ENCODE measurements at places on chromosomes 7 and 10.

DNA sequence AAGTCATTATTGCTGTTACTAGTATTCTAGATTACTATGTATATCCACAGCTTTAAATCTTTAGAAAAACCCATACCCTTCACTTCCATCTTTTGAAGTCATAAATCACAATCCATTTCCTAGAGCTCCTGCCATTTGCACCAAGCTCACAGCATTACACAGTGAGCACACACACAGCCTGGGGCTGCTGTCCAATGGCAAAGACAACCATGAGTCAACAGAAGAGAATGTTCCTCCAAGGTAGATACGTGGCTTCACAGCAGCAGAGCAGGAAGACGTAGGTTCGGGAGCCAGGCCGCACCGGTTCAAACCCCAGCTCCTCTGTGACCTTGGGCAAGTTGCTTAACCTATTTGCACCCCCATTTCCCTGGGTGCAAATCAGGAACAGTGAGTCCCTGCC lies 234.6 kb downstream of the DIP2C start:
- peak; percentile 11 for DNase-seq

GRCh38 chr7:134845461-134845860 lies 66.0 kb downstream of the CALD1 start:
- no peak for DNase-seq

DNA sequence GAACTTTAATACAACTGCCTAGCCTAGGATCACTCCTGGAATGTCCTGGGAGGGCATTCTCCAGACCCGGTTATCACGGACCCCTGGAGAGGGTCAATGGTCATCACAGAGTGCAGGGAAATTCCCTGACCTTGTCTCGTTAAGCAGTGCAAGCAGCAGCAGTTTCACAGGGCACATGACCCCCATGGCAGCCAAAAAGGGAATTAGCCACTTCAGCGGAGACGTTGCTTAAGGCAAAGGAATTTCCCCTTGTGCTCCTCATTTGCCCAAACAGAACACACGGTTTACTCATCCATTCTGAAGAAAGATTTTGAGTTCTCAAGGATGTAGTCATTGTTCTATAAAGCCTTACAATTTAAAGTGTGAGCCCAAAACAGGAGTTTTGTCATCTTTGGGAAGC lies 260.3 kb downstream of the SNX13 start:
- DNase-seq = no peak

GRCh38 chr10:3348564-3348963 lies 176.0 kb upstream of the PITRM1 start:
- no peak for DNase-seq

GRCh38 chr10:133525444-133525843 lies 1.7 kb upstream of the CYP2E1 start:
- DNase-seq = no peak

- no peak for DNase-seq
Measured at GRCh38 chr7:108236681-108237415, 106.7 kb upstream of the LAMB4 start.

GRCh38 chr10:5283305-5284158 lies 81.2 kb upstream of the UCN3 start:
- DNase-seq = peak; percentile 77

DNA sequence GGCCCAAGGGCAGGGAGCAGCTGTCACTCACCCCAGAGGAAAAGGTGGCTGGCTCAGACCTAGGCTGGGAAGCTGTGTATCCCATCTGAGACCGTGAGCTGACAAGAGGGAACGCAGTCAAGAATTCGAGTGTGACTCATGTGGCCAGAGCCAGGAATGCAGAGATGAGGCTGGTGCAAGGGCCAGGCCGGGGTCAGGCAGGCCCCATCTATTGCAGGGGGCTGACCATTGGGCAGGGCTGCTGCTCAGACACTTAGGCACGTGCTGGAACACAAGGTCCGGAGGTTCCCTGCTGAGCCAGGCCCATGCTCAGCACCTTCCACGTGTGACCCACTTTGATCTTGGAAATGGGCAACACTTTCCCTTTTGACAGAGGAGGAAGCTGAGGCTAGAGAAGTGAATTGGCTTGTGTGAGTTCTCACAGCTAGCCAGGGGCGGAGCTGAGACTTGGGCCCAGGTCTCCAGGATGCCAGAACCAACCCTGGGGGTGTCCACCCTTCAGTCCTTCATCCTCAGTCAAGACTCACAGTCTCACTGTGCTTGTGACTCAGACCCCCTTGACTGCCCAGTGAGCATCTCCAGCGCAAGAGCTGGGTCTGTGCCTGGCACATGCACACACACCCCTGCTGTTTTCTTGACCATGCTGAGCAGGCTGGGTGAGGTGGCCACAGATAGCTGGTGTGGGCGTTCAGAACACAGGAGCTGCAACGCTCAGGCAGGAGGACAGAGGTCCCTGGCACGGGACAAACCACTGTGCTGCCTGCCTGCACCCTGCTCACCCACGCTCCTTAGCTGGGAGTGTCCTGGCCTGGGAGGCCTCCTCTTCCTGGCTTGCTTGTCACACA lies 47.6 kb upstream of the PPIF start:
- no peak for DNase-seq

- DNase-seq = no peak
Measured at GRCh38 chr7:148287538-148287937, 303.0 kb upstream of the C7orf33 start.

- no peak for DNase-seq
Measured at GRCh38 chr10:29671228-29671780, 36.5 kb upstream of the SVIL start.

DNA sequence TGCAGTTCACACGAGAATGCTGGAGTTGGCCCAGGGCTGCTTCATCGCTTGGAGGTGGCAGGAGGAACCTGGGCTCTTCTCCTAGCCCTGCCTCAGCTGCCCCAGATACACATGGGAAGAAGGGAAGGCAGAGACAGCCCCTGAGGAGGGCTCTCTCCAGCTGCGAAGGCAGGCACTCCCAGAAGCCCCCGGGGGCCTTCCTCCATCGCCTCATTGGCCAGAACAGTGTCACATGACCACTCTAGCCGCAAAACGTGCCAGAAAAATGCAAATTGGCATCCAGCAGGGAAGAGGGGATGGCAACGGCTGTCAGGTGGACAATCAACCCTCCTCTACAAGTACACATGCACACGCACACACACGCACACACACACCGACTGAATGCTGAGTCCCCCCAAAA lies 217.8 kb upstream of the FRMD4A start:
- DNase-seq = no peak

DNA sequence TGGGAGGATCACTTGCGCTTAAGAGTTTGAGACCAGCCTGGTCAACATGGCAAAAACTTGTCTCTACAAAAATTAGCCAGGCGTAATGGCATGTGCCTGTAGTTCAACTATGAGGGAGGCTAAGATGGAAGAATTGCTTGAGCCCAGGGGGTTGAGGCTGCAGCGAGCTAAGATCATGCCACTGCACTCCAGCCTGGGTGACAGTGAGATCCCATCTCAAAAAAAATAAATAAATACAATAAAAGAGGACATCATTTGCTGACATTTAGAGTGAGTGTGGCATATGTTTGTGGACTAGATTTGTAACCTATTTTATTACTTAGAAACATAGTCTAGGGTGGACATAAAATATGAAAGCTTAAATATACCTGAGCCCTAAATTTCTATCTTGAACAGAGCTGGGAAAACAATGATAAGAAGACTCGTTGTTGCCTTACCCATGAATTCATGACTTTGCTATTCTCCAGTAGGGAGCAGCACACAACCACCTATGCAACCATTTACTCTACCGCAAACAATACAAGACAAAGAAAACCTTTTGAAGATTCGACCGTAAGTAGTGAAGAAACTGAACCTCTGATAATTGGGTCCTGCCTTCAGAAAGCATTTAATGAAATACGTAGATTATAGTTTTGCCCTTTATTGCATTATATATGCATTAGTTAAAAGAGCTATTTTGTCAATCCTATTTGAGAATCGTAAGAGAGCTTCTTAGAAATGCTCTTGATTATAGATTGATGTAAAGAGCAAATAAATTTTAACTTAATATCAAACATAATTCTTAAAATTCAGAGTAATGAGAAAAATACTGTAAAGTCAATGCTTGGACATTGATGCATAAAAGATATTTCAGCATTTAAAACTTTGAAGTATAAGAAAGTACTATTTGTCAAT lies 83.5 kb downstream of the GNAT3 start:
- no peak for DNase-seq

- DNase-seq = no peak
Measured at GRCh38 chr7:124085179-124085578, 52.3 kb upstream of the TMEM229A start.

DNA sequence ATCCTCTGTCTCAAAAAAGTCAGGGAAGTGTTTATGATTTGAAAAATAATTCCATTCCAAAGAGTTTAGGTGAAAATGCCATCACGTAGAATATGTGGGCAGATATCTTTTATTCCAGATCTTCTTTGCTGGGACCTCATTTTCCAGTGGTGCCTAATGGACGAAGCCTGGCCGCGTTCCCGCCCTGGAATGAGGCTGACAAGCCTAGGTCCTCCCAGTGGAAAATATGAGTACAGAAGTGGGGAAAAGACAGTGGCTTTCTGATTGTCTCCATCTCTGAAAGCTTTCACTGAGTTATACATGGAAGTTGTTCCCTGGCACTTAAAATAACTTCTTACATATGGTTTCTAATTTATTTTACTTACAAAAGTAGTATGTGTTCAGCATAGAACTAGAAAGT lies 139.4 kb downstream of the TACC2 start:
- DNase-seq = no peak

GRCh38 chr7:95440394-95441038 lies 5.7 kb upstream of the PON2 start:
- no peak for DNase-seq

GRCh38 chr10:33257439-33258080 lies 76.9 kb downstream of the NRP1 start:
- DNase-seq = no peak

- no peak for DNase-seq
Measured at GRCh38 chr7:117218700-117219099, 104.2 kb downstream of the WNT2 start.

DNA sequence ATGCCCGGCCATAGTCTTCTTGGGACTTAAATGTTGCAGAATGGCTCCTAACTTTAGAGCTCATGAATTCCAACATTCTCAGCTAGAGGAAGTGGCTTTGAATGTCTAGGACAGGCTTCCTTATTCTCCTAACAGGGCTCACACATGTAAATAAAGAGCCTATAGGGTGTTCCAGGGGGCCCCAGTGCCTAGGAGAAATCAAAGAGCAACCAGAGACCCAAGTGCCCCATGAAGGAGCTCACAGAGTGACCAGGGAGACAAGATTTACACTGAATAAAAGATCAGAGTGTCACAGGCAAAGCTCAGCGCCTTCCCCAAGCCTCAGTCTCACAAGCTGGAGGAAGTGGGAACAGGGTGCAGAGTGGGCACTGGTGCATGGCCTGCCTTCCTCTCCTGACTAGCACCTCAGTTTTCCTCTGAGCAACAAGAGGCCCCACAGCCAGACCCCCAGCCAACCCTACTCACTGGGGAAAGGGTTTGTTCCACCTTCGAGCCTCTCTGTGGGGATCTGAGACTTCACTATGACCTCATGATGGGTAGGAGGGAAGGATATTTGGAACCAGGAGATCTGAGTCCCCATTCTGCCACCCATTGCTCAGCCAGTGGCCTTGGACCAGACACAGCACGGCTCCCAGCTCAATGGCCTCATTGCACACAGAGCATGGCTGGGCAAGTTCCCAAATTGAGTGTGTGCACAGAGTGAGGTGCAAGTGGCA lies 16.0 kb downstream of the TMEM273 start:
- no peak for DNase-seq

DNA sequence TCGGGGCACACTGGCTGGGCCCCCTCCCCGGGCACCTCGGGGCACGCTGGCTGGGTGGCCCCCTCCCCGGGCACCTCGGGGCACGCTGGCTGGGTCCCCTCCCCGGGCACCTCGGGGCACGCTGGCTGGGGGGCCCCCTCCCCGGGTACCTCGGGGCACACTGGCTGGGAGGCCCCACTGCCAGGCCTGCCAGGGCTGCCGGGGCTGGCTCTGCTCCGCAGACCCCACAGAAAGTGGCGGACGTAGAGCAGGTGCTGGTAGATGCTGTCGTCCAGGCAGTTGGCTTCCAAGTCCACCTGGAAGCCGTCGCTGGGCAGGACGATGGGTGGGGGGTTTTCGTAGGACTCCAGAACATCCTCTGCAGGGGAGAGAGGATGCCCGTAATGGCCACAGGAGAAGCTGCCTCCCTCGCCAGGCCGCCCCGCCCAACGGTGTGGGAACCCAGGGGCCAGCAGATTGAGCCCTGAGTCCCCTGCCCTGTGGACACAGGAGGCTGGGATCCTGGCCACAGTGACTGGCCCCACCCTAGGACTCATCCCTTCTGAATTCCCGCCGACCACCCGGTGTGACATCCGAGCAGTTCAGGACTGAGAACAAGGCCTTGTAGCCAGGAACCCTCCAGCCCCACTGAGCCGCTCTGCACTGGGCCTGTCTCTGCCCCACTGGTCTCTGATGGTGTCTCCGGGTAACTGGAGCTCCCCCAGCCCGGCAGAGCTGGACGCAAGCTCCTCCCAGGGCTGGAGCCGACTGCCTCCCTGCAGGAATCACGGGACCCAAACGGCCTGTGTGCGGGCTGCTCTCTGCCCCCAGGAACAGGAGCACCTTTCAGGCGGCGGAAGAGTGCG lies 28.2 kb downstream of the AP5Z1 start:
- DNase-seq = no peak

DNA sequence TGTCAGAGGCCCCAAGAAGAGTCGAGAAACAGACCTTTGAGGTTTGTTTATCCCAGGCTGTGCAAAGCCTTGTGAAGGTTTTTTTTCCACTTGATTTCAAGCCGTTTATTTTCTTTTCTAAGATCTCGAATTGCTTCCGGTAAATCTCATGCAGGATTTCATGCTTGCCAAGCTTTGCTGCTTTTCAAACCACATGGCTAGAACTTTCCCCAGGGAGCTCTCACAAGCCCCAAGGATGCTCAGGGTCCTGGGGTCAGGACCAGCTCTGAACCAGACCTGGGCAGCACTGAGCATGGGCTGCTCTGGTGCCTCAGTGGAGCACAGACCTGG lies 48.0 kb upstream of the AQP1 start:
- DNase-seq = no peak

DNA sequence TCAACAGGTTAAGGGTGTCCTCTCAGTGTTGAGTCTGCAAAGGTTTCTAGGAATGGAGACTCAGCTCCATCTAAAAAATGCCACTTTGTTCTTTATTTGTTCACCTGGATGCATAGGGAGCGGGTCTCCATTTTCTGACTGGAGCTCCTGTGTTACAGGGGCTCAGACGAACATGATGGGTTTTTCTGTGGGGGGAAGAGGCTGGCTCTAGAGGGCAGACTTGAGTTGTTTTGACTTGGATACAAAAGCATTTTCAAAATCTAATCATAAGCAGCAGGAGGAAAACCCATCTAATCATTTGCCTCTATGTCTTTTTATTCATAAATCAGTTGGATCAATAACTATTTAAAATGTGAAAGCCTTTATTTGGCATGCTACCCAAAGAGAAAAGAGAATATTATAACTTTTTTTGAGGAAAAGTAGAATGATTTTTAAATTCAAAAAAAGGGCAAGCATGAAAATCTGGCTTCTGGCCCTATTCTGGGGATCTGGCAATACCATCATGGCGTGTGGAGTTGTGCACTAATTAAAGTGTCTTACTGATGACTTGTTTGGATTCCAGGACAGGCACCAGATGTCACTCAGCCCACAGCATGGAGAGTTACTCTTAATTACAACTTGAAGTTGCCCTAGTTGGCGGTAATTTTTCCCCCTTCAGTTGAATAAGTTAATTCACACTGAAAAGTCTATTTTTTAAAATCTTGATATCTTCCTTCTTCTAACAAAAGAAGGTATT lies 594.9 kb downstream of the REEP3 start:
- DNase-seq = no peak

- DNase-seq = no peak
Measured at GRCh38 chr10:122098924-122099323, 110.0 kb downstream of the TACC2 start.

- DNase-seq = peak; percentile 79
Measured at GRCh38 chr7:3028071-3028757, 15.5 kb downstream of the CARD11 start.

GRCh38 chr7:107982918-107983389 lies 20.0 kb downstream of the LAMB1 start:
- no peak for DNase-seq
